AG09319 (cell line): ENCODE measurements at places on chromosomes 3 and 15.

GRCh38 chr3:197858598-197858997 is 67.5 kb downstream of the LRCH3 start:
- no peak for DNase-seq

DNA sequence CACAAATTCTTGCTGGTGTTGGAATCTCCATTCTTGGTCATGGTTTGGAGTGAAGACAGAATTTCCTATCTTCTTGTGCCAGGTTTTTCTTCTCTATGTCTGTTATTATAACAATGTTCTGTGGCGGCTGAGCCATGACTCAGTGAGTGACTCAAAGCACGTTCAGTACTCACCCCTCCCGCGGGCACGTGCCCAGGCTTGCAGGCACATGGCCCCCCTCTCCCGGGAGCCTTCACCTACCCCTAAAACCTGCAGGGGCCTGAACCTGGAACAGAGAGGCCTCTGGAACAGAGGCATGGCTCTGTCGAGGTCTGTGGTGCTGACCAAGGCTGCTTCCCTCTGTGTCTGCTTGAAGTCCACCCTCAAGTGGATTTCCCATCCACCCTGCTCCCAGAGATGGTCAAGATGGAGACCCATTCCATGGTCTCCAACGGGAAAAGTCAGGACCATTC is 27.6 kb downstream of the PLXNB1 start:
- peak; percentile 67 for DNase-seq

DNA sequence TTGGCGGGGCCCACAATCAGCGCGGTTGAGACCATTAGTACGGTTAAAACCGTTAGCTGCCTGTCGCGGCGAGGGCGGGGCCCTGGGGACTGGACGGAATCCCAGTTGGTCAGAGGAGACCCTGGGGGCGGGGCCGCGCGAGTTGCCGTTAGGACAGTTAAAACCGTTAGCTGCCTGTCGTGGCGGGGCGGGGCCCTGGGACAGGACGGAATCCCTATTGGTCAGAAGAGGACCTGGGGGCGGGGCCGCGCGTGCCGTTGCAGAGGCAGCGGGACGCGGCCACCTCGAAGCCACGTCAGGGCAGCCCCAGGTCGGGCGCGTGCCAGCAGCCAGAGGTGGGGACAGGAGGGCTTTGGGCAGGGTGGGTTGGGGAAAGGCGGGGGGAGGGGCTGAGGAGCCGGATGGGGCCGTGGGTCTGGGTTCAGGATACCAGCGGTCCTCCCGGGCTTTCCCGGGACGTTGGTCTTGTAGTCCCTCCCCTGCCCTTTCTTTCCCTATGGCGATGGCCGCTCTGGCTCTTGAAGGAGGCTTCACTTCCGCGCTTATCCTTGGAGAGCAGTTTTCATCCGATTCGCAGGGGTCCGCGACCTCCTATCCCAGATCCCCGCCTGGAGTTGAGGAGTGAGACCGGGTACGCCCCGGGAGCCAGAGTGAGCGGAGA is 28.0 kb downstream of the KLHDC8B start:
- peak; percentile 75 for DNase-seq

- no peak for DNase-seq
Measured at GRCh38 chr3:167864552-167864874, 129.0 kb downstream of the SERPINI1 start.

GRCh38 chr3:4627651-4628375 is 134.7 kb downstream of the ITPR1 start:
- no peak for DNase-seq

DNA sequence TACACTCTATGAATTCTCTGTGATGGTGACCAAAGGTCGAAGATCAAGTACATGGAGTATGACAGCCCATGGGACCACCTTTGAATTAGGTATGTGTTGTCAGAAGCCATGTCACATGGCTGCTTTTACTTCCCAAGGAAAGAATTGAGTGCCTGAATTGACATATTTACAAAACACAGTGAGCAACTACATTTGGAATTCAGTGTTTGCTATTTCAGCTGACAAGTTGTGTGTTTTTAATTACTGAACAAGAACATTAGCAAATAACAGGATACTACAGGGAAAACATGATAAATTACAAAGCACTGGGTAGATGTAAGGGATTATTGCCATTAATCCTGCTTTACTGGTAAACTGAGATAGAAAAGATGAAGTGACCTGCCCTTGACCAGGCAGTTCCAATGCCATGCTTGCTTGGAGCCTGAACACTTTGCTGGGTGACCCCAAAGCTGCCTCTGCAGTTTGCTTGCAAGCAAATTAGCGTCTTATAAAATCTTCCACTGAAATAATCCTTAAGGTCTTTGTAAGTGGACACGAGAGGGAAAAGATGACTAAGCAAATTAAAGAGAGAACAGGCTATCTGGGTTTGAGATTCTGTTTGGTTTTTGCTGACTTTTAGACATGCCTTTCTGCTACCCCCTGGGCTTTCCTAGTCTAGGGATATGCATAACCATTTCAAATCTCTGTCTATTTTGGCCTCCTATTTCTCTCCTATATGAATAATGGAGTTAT is 98.2 kb downstream of the HCN4 start:
- DNase-seq, result no peak

GRCh38 chr15:31371520-31372240 is 45.0 kb downstream of the KLF13 start:
- no peak for DNase-seq

GRCh38 chr3:8579096-8579495 is 65.5 kb downstream of the SSUH2 start:
- DNase-seq, result no peak

GRCh38 chr3:123283074-123283473 is 81.3 kb downstream of the SEC22A start:
- DNase-seq, result no peak

DNA sequence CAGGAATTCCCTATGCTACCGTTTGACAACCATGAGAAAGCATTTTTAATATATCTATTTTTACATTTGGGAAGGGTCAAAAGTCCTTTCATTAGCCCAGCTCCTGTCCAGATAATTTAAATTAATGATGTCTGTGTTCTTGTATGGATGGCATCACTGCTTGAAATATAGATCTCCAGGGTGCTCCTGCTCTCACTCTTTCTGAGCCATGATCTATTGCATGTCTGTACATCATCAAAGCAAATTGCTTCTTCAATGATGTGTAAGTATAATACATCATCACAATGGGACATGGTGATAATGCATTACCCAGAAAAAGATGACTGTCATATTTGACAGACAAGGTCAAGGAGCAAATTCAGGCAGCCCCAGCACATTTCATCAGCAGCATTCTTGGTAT is 223.6 kb upstream of the CNTN6 start:
- DNase-seq, result no peak

- DNase-seq, result peak; percentile 38
Measured at GRCh38 chr15:89195836-89196235, 25.5 kb downstream of the RLBP1 start.

DNA sequence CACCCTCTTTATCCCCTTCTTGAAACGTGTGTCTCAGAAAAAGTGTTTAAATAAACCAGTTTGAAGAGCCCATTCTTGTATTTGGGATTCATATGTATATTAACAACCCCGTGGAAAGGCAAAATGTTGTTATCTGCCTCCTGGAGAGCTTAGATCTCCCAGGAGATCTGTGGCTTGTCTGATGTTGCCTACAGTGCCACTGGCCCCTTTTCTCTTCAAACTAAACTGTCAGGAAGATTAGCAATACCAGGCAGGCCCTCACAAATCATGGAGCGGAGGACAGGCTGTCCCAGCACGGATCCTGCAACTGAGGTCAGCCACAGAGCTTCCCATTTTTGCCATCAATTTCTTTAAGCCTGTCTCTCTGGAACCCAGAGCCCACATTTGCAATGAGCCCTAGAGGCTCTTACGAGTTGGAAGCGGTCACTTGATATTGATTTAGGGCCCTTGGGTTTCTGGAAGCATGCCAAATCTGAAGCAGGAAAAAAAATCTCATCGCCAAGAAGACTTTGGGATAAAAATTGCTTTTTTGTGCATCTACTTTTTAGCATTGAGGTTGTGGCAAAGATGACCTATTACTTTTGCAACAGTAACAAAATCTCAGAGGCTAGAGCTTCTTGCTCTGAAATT is 234.1 kb downstream of the OPA1 start:
- DNase-seq, result no peak

DNA sequence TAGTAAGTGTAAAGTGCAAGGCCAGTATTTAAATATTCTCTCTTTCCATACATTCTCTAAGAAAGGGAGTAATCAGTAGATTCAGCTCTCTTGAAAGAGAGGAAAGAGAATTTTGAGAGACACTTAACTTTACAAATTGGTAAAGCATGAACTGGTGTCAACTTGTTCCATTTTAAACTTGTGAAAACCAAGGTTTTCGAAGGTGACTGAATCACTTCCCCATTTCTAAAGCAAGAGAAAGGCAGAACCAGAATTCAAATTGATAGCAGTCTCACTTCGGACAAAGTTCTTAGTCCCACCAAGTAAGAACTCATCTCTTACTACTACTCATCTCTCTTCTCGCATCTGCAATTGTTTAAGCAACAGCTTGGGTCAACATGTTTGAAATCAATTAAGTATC is 22.4 kb downstream of the TJP1 start:
- DNase-seq, result no peak

GRCh38 chr15:68646696-68647095 is 67.9 kb downstream of the CORO2B start:
- no peak for DNase-seq

- no peak for DNase-seq
Measured at GRCh38 chr15:26561896-26562295, 211.0 kb downstream of the GABRB3 start.

DNA sequence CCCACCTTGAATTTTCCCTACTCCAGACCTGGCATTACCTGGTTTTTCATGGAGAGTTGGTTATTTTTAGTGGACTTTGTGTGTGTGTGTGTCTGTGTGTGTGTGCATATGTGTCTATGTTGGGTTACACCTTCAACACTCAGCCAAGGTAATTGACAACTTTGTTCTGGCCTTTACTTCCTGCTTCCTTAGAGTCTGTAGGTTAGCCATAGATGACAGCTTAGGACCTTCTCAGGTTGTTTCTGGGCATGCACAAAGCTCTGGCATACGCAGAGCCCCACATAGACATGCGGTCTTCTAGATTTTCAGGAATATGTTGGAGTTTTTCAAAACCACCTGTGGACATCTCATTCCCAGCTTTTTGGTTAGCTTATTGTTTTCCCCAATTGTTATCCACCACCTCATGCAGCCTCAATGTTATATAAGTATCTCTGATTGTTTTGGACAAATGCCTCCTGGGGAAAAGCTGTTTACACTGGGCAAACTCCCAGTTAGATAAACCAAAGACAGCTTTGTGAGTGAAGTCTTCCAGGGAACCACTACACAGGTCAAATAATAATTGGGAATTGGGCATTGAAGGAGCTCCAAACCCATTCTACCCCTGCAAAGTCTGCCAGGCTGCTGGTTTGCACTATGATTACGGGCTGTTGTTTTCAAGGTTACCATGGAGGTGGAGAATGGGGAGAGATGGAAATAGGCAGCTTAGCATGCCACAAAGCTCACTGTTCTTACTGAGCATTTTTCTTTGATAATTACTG is 201.2 kb downstream of the ADAMTSL3 start:
- DNase-seq, result peak; percentile 43

GRCh38 chr3:125318167-125318865 is 56.8 kb downstream of the ZNF148 start:
- DNase-seq, result no peak

DNA sequence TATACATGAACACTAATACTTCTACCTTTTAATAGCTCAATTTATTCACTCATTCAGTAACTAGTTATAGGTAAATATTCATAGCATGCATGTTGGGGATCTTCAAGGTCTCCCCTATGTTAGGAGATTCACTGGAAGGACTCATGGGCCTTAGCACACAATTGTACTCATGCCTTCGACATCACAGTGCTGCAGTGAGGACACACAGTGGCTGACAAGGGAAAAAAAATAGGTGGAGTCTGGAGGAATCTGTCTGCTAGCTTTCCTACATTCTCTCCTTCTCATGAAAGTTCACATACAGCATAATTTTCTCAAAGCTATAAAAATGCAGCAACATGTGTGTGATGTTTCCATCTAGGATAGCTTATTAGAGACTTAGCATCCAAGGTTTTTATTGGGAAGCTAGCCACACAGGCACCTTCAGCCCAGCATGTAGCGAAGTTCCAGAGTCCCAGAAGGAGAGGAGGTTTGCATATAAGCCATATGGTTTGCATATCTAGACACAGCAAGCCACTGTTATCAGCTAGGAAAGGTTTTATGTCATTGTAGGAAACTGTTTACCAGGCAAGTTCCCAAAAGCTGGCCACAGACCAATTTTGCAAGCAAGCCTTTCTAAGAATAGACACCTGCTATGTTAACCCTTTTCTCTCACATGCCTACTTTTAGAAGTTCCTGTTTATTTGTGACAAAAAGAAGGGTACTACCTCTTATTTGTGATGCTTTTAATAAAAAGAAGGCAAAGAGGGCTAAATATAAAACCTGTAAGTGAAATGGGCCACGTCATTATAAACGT is 46.4 kb downstream of the MORC1 start:
- DNase-seq, result no peak

DNA sequence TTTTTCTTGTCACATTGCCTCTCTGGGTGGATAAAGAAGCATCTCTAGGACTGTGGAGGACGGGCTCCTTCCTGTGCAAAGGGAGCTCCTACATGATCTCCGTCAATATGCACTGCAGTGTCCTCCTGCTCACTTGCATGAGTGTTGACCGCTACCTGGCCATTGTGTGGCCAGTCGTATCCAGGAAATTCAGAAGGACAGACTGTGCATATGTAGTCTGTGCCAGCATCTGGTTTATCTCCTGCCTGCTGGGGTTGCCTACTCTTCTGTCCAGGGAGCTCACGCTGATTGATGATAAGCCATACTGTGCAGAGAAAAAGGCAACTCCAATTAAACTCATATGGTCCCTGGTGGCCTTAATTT is 478 bp downstream of the GPR15 start:
- no peak for DNase-seq

- DNase-seq, result no peak
Measured at GRCh38 chr15:80820092-80820491, 40.9 kb downstream of the CEMIP start.

- no peak for DNase-seq
Measured at GRCh38 chr15:101445562-101446517, 43.7 kb downstream of the PCSK6 start.

- DNase-seq, result no peak
Measured at GRCh38 chr3:185820973-185821758, 3.7 kb downstream of the IGF2BP2 start.

GRCh38 chr15:41568350-41569017 is 9.5 kb downstream of the TYRO3 start:
- no peak for DNase-seq

DNA sequence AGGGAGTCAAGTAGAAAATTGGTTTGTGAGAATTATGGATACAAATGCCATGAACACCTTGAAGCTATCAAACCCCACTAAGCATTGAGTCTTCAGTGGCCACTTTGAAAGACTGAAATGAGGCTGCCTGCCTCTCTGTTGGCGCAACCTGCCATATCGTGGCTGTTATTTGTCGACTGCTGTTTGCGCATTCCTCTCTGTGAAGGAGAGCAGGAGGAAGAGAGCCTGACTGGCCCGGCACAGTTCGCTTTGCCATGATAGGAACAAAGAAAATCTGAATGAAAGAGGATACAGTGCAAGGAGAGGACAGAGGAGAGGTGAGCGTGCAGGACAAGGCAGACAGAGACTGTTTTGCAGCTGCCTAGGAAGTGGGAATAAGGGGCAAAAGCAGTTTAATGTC is 289.4 kb downstream of the RYR3 start:
- DNase-seq, result no peak

GRCh38 chr15:90873998-90874605 is 5.7 kb downstream of the FURIN start:
- no peak for DNase-seq
